ENCODE measurements at places on chromosomes 4 and X. TPM values are rescaled to one million over a fixed set of nuclear protein-coding genes. Genes with fewer than 3 reads are reported as not detected.

DNA sequence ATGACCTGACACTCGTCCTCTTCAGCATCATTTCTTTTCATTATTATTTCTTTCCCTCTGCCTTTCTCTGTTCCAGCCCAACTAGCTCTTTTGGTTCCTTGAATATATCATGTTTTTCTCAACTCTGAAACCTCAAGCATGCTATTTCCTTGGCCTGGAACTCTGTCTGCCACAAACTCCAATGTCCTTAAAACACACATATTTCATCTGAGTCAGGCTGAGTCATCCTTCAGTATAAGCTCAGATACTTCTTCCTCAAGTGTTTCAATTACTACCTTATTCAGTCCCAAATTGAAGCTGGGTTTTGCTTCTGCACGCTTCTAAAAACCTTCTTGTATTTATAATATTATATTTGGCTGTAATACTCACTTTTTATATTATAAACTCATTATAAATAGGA, 424.2 kb downstream of the PDGFC start:
- DNase-seq: peak; percentile 37
- H3K27me3 ChIP-seq: no peaks in the 10 kb centered on the region
- no peaks in the 10 kb centered on the region for H3K36me3 ChIP-seq
- H3K4me3 ChIP-seq: no peak overlapping the region
- H3K4me1 ChIP-seq: peaks cover 6% of the 10 kb centered on the region

GRCh38 chr4:4395849-4396627, 9.1 kb downstream of the NSG1 start:
- no peaks in the 10 kb centered on the region for H3K27me3 ChIP-seq
- no peaks in the 10 kb centered on the region for H3K36me3 ChIP-seq
- peak; percentile 80 for DNase-seq
- no peaks in the 10 kb centered on the region for H3K4me1 ChIP-seq

DNA sequence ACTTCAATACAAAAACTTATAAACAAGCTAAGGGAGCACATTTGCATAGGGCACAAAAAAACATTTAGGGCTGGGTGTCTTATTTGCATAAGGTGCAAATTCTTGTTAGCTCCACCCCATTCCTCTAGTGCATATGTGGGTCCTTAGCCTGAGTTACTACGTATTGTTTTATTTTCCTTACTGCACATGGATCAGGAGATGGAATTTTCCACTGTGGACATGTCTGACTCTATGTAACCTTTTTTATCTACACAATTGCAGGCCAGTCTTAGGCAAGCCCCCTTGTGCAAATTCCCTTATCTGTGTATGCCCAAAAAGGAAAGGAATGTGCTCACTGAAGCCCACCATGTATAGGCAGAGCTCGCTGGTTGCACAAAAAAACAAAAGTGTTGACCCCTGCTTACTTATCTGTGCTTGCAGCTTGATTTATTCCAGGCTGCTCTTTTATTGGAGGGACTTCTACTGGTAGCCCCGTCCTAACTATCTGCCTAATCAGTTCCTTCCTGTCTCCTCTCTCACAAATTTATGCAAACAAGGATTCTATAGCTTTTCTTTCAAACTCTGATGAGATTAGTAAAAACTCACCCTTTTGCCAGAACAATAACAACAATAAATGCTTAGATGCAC, 359.0 kb upstream of the MAGEB16 start:
- H3K4me1 ChIP-seq: no peaks in the 10 kb centered on the region
- H3K36me3 ChIP-seq: no peaks in the 10 kb centered on the region
- no peak overlapping the region for H3K27ac ChIP-seq
- no peak for DNase-seq
- H3K4me3 ChIP-seq: no peak overlapping the region
- peaks cover 11% of the 10 kb centered on the region for H3K27me3 ChIP-seq

- H3K27me3 ChIP-seq: no peaks in the 10 kb centered on the region
- no peak for DNase-seq
- H3K36me3 ChIP-seq: no peaks in the 10 kb centered on the region
- H3K27ac ChIP-seq: no peak overlapping the region
These were observed 67.7 kb upstream of the SPANXN2 start for GRCh38 chrX:143788265-143788664.

DNA sequence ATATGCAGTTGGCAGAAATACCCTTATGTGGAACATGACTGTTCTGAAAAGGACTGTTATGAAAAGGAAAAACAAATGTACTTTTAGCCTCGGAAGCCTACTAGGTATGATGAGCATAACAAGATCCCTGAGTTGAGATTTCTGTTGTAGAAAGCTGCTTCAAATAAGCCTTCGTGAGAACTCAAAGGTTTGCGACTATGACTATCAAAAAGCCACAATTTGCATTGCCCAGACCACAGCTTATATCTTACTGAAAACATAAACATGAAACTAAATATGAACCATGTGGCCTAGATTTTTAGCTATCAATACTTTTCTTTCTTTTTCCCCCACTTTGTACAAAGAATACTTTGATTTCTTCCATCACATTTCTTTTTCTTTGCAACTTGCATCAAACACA, 398.2 kb upstream of the LCORL start:
- no peaks in the 10 kb centered on the region for H3K4me1 ChIP-seq
- no peak overlapping the region for H3K4me3 ChIP-seq
- no peaks in the 10 kb centered on the region for H3K36me3 ChIP-seq
- DNase-seq: no peak
- H3K27ac ChIP-seq: no peak overlapping the region
- H3K27me3 ChIP-seq: no peaks in the 10 kb centered on the region

DNA sequence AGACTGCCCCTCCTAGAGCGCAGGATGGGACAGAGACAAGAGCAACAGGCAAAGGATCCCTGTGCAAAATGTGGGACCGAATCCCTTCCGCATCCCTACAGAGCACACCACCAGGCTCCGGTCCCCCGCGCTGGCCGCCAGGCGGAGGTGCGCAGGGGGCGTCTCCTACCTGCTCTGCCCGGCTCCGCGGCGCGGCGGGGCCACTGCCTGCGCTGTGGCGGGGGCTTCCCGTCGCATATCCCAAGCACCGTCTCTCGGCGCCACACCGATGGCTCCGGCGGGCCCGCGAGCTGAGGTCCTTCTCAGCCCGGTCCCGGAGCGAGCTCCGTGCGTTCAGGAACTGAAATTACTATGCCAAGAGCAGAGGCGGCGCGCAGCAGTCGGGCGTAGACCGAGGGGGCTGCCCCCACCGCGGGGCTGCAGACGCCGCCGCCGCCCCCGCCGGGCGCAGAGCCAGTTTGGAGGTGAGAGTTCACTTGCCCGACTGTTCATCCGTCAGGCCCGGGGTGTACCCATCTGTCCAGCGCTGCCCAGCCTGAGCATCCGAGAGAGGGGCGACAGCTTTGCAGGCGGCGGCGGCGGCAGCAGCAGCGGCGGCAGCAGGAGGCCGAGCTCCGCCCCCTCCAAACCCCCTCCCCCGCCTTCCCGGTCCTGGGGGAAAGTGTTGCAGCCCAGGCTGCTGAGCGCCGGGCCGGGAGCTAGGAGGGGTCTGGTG, at the start of gene GPRIN3:
GPRIN3 (minus strand) TSS at position 355 of the 715 bp plus-strand sequence. CDS start 57,690 bp downstream, outside the sequence.
- no peaks in the 10 kb centered on the region for H3K4me1 ChIP-seq
- no peaks in the 10 kb centered on the region for H3K27me3 ChIP-seq
- DNase-seq: peak; percentile 55
- H3K36me3 ChIP-seq: no peaks in the 10 kb centered on the region
- peak within 1 kb of the TSS; percentile 72 for H3K27ac ChIP-seq
- H3K4me3 ChIP-seq: no peak within 1 kb of the TSS

DNA sequence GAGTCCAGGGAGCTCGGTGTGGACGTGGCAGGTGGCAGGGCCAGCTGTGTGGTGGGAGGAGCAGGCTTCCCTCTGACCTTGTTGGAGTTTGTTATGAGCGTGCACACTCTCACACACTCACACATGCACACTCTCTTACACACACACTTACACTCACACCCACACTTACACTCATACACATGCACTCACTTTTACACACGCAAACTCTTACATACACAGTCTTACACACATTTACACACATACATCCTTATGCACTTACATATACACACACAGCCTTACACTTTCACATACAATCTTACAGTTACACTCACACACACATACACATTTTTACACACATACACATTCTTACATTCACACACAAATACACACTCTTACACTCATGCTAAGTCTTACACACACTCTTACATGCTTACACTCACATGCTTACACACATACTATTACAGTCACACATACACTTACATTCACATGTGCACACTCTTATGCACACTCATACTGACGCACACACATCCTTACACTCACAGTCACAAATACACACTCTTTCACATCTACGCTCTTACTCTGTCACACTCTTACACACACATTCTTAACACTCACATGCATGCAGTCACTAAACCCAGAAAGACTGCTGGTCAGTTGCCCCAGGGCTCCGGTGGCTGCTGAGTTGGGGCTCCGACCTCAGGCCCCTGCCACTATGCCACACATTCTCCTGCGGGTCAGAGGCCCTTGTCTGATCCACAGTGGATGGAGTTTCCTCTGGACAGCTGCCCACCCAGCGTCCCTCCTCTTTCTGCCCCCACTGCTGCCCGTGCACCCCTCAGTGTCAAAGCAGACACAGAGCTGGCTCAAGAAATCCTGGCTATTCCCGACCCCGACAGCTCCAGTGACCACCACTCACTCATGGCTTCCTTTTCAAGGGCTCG, 95.8 kb downstream of the ADRA2C start:
- no peak overlapping the region for H3K27ac ChIP-seq
- H3K4me3 ChIP-seq: no peak overlapping the region
- peaks cover 36% of the 10 kb centered on the region for H3K27me3 ChIP-seq
- H3K36me3 ChIP-seq: no peaks in the 10 kb centered on the region
- DNase-seq: no peak
- no peaks in the 10 kb centered on the region for H3K4me1 ChIP-seq

Gene NMU
- total RNA-seq: not detected

Gene CWH43
- not detected for total RNA-seq
